Ovary (tissue), 10 donors: ENCODE measurements at places on chromosomes 7 and 10. TPM values are rescaled to one million over a fixed set of nuclear protein-coding genes. Genes with fewer than 3 reads are reported as not detected.
A peak's percentile ranks its signal among the peaks of the same experiment; 100 is the strongest.

DNA sequence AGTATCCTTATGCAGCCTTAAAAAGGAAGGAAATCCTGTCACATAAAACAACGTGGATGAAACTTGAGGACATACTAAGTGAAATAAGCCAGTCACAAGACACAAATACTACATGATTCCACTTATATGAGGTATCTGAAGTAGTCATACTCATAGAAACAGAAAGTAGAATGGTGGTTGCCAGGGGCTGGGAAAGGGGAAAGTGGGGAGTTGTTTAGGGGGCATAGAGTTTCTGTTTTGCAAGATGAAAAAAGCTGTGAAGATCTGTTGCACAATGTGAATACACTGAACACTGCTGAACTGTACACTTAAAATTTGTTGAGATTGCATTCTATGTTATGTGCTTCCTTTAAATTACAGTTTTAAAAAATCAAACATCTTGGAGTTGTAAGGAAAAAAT is 2.9 kb downstream of the NUP205 start:
- no peak overlapping the region for H3K4me3 ChIP-seq
- H3K36me3 ChIP-seq = no peaks in the 10 kb centered on the region
- no peaks in the 10 kb centered on the region for H3K27me3 ChIP-seq
- H3K27ac ChIP-seq = no peak overlapping the region
- no peaks in the 10 kb centered on the region for H3K4me1 ChIP-seq
- no peak for DNase-seq

- no peak overlapping the region for H3K4me3 ChIP-seq
- no peaks in the 10 kb centered on the region for H3K27me3 ChIP-seq
- no peaks in the 10 kb centered on the region for H3K4me1 ChIP-seq
- no peak for DNase-seq
- H3K27ac ChIP-seq = no peak overlapping the region
- H3K36me3 ChIP-seq = no peaks in the 10 kb centered on the region
Observed at GRCh38 chr7:12569673-12570072, 847 bp upstream of the SCIN start.

DNA sequence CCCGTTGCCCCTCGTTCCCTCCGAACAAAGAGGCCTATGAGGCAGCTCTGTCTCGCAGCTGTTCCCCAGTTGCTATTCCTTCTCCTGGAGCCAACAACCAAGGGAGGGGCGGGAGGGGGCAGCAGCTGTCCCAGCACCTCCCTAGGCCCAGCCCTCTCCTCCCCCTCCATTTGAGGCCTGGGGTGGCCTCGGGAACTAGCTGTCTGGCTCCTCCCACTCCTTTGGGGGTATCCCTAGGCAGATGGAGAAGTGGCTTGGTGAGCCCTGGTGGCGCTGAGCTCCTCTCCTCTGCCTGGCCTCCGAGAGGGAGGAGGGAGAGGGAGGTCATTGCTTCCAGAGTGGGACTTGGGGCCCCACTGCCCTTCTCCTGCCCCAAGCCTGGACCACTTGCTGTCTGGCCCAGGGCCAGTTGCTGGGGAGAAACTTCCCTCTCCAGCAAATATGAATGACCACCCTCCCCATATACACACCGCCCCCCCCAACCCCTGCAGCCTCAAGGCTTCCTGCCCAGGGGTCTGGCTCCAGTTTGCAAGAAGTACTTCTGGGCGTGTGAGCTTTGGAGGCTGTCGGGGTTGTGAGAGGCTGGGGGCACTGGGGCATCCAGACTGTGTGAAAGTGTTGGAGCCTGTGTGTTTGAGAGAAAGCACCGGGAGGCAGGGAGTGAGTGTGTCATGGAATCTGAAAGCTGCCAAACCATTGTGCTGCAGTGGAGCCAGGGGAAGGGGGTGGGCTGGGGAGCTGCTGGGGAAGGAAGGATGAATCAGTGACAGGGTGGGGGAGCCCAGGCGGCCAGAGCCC is 3.1 kb downstream of the FLNC start:
- H3K36me3 ChIP-seq = no peaks in the 10 kb centered on the region
- H3K27me3 ChIP-seq = no peaks in the 10 kb centered on the region
- peak overlapping the region; percentile 70 for H3K27ac ChIP-seq
- peak overlapping the region; percentile 60 for H3K4me3 ChIP-seq
- DNase-seq = peak; percentile 68

DNA sequence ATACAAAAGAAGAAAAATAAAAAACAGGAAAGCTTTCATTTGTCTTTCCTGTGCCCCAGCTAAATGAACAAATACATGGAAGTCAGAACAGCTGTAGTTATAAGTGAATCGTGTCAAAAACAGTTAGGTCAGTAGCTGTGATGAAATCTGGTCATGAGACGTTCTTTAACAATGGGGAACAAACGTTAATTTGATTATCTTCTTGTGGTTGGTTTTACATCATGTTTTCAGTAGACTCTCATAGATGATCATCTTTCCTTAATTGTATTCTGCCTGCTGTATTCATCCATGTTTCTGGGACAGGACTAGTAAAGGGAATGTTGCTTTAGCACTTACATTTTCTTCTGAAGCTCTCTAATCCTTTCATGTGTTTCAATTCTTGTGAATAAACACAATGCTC is 97.0 kb downstream of the PCLO start:
- H3K27me3 ChIP-seq = no peaks in the 10 kb centered on the region
- DNase-seq = no peak
- no peak overlapping the region for H3K27ac ChIP-seq
- no peak overlapping the region for H3K4me3 ChIP-seq
- no peaks in the 10 kb centered on the region for H3K36me3 ChIP-seq

GRCh38 chr10:113534423-113534822 is 18.4 kb upstream of the HABP2 start:
- H3K4me1 ChIP-seq = no peaks in the 10 kb centered on the region
- no peaks in the 10 kb centered on the region for H3K27me3 ChIP-seq
- no peak for DNase-seq

DNA sequence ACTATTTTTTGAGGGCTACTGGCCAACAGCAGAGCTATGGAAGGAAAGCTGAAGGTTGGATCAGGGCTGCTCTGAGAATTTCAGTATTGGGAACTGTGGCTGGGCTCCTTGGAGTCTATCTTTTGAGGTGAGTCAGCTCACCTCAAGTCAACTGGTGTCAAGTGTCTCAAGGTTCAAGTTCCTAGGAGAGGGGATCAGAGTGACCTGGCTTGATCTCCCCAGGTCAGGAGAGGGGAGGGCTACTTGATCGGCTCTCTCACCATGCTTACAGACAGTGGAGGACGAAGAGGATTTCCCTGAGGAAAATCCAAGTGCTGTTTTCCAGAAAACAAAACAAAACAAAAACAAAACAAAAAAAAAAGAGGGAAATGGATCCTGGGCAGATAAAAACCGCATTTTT is 132.8 kb downstream of the CACNB2 start:
- no peak overlapping the region for H3K4me3 ChIP-seq
- H3K4me1 ChIP-seq = no peaks in the 10 kb centered on the region
- DNase-seq = no peak
- no peaks in the 10 kb centered on the region for H3K36me3 ChIP-seq

DNA sequence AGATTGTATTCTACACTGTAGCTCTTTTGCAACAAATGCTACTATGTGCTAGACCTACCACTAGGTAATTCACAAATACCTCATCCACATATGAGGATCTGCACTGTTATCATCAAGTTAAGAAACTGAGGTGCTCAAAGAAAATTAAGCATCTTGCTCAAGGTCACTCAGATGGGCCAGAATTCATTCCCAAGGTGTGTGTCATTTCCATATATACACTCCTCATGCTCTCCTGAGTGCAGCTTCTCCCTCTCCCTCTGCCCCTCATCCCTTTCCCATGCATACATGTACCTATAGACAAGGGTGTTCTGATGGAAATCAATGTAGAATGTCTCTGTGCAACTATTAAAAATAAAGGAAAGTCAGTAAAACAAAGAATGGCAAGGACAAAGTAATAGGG is 146.2 kb downstream of the ZNF438 start:
- no peak overlapping the region for H3K27ac ChIP-seq
- no peak for DNase-seq
- H3K4me3 ChIP-seq = no peak overlapping the region
- H3K36me3 ChIP-seq = no peaks in the 10 kb centered on the region

DNA sequence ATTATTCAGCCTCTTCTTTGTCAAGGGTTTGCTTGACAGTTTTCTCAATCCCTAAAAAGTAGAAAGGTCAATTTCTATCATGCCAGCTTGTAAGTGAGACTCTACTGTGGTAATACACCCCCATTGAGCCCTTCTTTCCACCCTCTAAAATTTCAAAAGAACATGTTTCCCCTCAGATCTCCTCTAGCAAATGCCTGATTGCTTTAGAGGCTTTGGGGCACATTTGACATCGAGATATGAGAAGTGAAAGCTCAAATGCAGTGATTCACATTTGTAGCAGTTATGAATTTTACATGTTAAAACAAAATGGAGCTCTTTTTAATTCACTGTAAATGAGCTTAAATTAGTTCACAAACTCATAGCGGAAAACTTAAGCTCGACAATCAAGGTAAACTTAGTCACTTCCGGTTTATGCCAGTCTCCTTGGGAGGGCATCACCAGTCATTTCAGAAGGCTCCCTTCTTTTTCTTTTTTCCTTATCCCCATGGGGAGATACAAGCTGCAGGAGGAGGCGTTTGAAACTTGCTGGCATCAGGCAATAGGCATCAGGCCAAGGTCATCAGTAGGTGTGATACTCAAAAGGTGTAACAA is 55.3 kb upstream of the ADO start:
- no peaks in the 10 kb centered on the region for H3K36me3 ChIP-seq
- no peak for DNase-seq
- H3K4me1 ChIP-seq = no peaks in the 10 kb centered on the region
- H3K27me3 ChIP-seq = no peaks in the 10 kb centered on the region

DNA sequence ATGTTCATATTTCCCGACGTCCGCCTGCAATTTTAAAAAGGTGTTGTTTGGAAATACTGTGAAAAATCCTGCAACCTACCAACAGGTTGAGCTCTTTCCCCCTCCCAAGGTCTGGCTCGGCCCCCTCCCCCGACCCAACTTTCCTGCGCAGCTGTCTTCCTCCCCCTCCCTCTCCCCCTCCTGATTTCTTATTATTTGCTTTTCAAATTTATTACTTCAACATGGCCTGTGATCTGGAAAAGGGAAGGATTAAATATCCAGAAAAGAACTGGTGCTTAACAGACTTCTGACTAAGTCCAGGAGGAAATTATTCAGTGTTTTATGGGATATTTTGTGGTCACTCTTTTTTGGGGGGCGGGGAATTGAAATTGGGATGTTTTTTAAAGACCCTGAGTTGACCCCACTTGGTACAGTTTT is 2.4 kb downstream of the ARID5B start:
- H3K27ac ChIP-seq = peak overlapping the region; percentile 79
- no peaks in the 10 kb centered on the region for H3K4me1 ChIP-seq
- H3K27me3 ChIP-seq = no peaks in the 10 kb centered on the region

GRCh38 chr7:91784469-91784868 is 96.0 kb downstream of the MTERF1 start:
- no peaks in the 10 kb centered on the region for H3K27me3 ChIP-seq
- no peak for DNase-seq
- H3K27ac ChIP-seq = no peak overlapping the region
- H3K4me3 ChIP-seq = no peak overlapping the region

DNA sequence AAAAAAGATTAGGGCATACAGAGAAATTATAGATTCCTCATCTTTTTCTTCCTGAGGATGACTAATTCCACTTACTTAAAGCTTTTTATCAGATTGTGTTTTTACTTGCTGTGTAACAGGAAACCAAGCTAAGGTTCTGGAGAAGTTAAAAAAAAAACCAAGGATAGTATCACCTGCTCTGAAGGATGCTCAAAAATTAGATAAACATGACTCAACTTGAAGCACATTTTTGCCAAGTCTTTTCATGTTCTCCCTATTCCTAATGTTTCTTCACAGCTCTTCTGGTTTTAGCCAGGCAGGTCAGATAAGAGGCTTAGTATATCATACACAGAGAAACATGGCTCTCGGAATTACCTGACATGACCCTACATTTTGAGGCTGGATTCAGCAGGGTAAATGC is 90.3 kb downstream of the CPEB3 start:
- H3K4me3 ChIP-seq = no peak overlapping the region
- DNase-seq = no peak
- H3K27ac ChIP-seq = no peak overlapping the region
- no peaks in the 10 kb centered on the region for H3K4me1 ChIP-seq
- no peaks in the 10 kb centered on the region for H3K27me3 ChIP-seq

- no peak overlapping the region for H3K27ac ChIP-seq
- DNase-seq = peak; percentile 80
- H3K4me1 ChIP-seq = peaks cover 7% of the 10 kb centered on the region
- H3K27me3 ChIP-seq = no peaks in the 10 kb centered on the region
Observed at GRCh38 chr7:332646-333392, 42.8 kb downstream of the FOXL3 start.

DNA sequence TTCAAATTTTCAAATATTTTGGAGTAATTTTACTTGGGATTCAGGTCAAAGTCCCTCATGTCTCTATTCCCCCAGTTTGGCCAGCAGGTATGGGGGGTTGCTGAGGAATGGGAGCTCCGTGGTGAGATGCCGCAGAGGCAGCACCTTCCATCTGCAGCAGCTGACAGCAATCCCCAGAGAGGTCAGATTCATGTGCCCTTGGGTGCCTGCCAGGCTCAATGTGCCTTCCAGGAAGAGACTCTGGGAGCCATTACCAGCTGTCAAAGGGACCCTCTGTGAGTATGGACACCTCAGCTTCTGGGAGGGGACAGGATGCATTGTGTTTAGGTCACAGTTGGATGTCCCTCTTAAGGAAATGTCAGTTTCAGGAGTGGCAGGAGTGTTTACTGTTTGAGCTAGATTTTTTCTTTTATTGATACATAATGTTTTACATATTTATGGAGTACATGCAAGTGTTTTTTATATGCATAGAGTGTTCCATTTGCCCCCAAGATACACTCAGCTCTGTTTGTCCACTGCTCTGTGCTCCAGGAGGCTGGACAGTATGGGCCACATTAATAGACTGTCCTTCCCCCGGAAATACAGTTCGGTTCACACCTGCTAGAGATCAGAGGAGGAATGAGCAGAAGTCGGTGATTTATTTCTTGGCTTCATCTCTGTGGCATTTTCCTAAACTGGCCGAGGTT is 75.3 kb upstream of the GRB10 start:
- H3K27me3 ChIP-seq = no peaks in the 10 kb centered on the region
- no peaks in the 10 kb centered on the region for H3K4me1 ChIP-seq
- H3K4me3 ChIP-seq = no peak overlapping the region
- no peak overlapping the region for H3K27ac ChIP-seq
- no peak for DNase-seq
- H3K36me3 ChIP-seq = no peaks in the 10 kb centered on the region

The DNAJC1 gene
- total RNA-seq = 20.8 TPM

The CTAGE8 gene
- total RNA-seq = 0.87 TPM

The NPSR1 gene
- not detected for total RNA-seq

The PRKAG2 gene
- total RNA-seq = 22.6 TPM

The FAM149B1 gene
- total RNA-seq = 11.7 TPM

The LLCFC1 gene
- total RNA-seq = not detected

The DKK1 gene
- 0.42 TPM for total RNA-seq

The ZMIZ1 gene
- 86.3 TPM for total RNA-seq

The OPN4 gene
- not detected for total RNA-seq

The TAS2R5 gene
- total RNA-seq = 4.2 TPM

The DNAJB6 gene
- total RNA-seq = 86.7 TPM

The ABCB1 gene
- 13.2 TPM for total RNA-seq

The PIP4K2A gene
- total RNA-seq = 23.7 TPM
